ENCODE measurements at places on chromosomes 3 and 15.

- no peak for DNase-seq
These were observed 102.7 kb upstream of the AADACL2 start for GRCh38 chr3:151630938-151631441.

DNA sequence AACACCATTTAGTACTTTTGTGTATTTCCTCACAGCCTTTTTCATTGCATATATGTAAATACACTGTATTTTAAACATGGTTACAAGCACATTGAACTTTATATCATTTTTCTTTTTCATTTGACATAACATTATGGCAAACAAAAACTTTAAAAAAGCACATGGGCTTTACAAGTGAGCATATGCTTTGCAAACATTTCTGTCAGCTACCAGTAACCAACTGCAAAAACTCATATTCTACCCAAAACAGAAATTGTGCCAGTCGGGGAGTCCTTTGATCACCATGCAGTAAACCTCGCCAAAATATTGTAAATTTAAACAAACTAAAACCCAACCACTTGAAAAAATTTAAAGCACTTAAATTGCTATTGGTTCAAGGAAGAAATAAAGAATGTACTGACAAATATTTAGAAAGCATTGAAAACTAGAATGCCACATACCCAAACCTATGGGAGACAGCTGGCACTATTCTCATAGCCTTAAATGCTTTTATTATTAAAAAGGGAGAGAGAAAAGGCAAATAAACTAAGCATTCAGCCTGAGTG lies 24.4 kb downstream of the ZNF710 start:
- DNase-seq = no peak

GRCh38 chr15:65413760-65414144 lies 9.0 kb downstream of the IGDCC4 start:
- DNase-seq = no peak

DNA sequence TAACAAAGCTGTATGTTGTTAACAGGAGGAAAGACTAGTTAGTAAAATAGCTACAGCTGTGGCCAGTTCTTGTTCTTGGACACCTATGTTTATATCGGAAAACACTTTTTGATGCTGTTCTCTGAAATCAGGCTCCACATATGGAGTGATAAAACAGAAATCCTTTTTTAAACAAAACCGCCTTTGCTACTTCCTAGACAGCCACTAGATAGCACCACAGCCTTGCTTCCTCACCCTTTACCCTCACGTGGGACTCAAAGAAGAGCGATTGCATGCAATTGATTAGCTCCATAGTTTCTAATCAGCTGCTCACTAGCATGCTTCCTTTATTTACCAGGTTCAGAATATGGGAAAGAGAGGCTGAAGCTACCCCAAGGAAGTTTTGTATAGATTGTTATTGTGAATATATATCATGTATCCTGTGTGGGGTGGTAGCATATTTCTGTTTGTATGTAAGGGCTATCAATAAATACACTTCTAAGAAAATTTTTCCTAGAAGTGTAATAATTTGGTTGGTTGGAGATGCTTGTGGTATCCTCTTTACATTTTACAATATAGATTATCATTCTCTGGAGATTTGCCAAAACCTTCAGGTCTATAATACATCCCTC lies 4.3 kb upstream of the MTFMT start:
- peak; percentile 7 for DNase-seq

DNA sequence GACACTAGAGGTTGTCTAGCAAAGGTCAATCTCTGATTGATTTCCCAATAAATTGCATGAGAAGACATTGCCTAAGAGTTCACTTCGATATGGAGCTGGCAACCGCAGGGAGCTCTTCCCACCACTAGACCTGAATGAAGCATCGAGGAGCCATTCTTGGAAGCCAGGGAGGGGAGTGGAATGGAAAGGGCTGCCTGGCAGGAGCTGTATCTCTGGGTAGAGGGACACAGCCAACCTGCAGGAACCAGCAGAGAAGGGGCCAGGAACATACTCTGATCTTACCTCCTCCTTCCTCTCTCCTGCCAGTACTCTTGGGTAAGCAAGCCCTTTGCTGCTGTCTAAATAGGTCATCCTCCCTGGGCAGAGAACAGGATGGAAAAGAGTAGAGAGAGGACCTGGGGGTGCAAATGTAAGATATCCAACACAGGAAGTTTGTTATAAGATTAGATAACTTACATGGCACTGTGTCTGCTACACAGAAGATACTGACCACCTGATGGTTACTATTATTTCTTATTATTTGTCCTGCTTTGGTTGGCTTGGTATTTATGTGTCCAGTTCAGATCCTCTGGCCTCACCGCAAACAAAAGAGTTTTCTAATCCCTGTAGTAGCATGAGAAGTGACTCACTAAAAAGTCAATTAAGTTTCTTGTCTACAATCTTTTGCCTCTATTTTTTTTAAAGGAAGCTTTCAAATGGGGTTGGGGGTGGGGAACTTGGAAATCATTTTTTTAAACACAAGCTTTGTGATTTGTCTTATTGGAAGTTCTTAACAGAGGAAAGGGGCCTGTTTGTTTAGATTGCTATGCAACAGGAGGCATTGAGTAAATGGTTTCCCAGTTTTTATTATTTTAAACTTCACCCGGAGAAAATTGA lies 156.7 kb upstream of the TSC22D2 start:
- no peak for DNase-seq

- no peak for DNase-seq
These were observed 238.0 kb upstream of the LRIG1 start for GRCh38 chr3:66738625-66739365.

DNA sequence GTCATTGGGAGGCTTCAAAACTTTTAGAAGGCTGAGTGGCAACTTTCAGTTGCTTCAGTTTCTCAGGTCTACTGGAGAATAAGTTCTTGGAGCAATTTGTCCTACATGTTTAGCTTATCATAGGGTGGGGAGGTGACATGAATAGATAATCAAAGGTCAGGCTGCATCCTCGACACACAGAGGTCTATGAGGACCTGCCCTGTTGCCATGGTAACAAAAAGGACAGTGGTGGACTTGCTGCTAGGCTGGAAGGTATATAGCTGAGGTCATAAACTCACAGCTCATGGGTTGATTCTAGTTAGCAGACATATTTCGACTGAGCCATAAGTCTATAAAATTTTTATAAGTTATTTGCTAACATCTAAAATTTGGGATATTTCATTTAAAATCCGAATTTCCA lies 267.0 kb downstream of the THRB start:
- DNase-seq = no peak
